Stimulated activated CD8-positive, alpha-beta memory T cell treated with anti-CD3 and anti-CD28 coated beads, Interleukin-15, amount 100 ng/mL, for 24 hours (primary cell): ENCODE measurements at places on chromosomes 1 and 21.

GRCh38 chr1:32246888-32247273, at the start of gene FAM167B:
FAM167B (plus strand) TSS chr1:32247222; CDS start chr1:32247422, 200 bp downstream.
- no peak for DNase-seq

DNA sequence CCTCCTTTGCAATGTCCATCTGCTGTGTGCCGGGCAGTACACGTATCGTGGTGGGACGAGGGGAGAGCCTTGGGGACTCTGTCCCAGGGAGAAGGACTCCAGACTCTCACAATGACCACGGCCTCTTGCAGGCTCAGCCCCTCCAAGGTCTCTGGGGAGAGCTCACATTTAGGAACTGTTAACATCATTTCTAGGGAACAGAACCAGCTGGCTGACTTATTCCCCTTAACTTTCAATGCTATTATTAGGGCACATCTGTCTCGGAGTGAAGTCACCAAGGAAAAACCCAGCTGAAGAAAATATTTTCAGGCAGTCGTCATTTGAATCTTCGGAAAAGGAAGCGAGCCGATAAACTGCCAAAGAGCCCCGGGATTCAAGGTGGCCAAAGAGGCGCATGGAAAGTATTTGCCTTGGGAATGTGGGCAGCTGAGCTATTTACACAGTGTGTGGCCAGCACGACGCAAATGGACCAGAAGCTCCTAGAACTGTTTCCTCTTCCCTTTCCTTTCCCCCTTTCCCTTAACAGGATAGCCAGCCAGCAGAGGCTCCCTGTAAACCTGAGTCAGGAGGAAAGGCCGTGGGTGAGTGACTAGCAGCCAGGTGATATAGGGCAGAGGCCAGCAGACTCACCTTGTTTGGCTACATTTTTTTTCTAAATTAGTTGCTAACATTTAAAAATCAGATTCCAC, 74.5 kb downstream of the ITPKB start:
- no peak for DNase-seq

GRCh38 chr1:11339346-11340232, 66.6 kb downstream of the UBIAD1 start:
- no peak for DNase-seq

GRCh38 chr1:77847621-77848080, 40.8 kb upstream of the NEXN start:
- DNase-seq = no peak

DNA sequence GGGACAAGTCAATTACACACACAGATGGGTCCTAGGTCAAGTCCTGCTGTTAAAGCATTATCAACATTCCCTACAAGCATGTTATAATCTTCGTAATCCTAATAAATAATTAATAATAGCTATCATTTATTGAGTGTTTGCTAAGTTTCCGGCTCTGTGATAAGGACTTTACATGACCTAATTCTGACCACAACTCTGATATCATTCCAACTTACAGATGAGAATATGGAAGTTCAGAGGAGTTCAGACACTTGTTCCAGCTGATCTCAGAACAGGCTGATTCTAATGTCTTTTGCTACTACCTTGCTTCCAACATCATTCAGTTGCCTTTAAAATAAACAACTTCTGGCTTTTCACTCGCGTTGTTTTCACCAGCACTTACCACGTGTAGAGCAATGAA, 770.1 kb upstream of the CXADR start:
- no peak for DNase-seq

- DNase-seq = no peak
These were observed at the start of gene GABRD for GRCh38 chr1:2019172-2019543. GABRD (plus strand) TSS chr1:2019345; CDS start chr1:2019424, 79 bp downstream.

DNA sequence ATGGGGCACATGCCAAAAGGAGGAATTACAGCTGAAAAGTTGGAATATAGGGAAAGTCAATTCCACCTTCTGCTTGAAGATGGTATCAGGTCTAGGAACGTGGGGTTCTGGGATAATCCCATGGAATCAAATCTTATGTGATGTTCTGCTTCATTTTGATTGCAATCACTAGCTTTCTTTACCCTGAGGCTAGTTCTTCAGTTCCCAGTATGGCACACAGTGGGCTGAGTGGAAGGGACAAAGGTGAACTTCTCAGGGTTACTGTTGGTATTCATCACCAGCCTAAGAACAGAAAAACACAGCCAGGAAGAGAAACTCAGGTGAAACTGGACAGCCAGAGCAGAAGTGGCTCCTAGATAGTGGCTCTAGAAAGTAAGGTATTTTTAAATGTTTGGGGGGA, 117.8 kb downstream of the TNFSF18 start:
- no peak for DNase-seq

- DNase-seq = no peak
These were observed 50.7 kb downstream of the JAK1 start for GRCh38 chr1:64915381-64916274.

GRCh38 chr1:20158358-20159070, 19.4 kb downstream of the PLA2G2F start:
- DNase-seq = no peak

GRCh38 chr1:234584420-234584805, 25.6 kb downstream of the IRF2BP2 start:
- no peak for DNase-seq
